ENCODE measurements at places on chromosomes 1 and 21.

- no peak for DNase-seq
Observed at GRCh38 chr1:160432371-160432786, 32.0 kb downstream of the VANGL2 start.

DNA sequence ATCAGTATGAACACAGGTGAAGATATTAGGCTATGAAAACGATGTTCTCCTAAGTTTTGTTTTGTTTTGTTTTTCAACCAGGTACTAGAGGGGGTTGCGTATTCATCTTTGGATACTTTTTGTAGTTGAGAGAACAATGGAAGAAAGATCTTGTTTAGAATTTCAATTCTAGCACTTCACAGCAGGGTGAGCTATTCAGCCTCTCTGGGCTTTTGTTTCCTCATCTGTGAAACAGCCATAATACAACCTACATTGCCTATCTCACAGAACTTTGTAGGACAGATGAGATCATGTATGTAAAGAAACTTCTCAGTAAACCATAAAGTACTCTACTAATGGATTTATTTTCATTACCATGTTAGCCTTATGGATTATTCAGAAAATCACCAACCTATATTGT, 199.5 kb downstream of the GPATCH2 start:
- no peak for DNase-seq

DNA sequence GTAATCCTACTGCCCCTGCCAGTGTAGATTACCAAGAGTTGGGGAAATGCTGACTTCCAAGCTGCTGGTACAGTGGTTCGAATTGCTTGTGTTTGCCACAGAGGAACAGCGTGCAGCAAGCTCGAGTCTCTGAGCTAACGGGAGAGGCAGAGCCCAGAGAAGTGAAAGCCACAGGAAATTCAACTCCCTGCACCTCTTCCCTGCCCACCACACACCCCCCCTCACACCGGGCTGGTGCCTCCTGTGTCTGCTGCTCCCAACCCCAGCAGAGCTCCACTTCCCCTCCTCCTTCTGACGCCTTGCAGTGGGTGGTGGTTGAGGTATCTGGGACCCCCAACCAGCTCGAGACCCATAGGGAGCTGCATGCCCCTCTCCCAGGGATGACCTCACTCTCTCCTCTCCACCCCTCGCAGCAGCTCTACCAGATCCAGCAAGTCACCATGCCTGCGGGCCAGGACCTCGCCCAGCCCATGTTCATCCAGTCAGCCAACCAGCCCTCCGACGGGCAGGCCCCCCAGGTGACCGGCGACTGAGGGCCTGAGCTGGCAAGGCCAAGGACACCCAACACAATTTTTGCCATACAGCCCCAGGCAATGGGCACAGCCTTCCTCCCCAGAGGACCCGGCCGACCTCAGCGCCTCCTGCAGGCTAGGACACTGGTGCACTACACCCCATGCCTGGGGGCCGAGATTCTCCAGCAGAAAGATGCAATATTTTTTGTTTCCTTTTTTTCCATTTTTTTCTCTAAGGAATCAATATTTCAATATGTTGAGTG, 13.1 kb upstream of the KCNQ4 start:
- no peak for DNase-seq

- no peak for DNase-seq
Observed at GRCh38 chr1:213148905-213149304, 97.9 kb downstream of the RPS6KC1 start.

GRCh38 chr1:150931773-150932172, 5.6 kb downstream of the SETDB1 start:
- DNase-seq: no peak

DNA sequence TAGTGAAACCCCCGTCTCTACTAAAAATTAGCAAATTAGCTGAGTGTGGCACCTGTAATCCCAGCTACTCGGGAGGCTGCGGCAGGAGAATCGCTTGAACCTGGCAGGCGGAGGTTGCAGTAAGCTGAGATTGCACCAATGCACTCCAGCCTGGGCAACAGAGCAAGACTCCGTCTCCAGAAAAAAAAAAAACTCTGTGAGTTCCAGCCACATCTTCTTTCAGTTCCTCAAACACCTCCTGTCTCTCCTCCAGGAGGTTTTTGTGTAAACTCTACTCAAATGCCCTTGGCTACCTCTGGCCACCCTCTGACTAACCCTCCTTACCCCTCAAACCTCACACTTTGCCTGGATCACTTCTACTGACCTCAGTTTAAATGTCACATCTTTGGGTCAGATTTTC, 38.1 kb downstream of the RCSD1 start:
- no peak for DNase-seq

DNA sequence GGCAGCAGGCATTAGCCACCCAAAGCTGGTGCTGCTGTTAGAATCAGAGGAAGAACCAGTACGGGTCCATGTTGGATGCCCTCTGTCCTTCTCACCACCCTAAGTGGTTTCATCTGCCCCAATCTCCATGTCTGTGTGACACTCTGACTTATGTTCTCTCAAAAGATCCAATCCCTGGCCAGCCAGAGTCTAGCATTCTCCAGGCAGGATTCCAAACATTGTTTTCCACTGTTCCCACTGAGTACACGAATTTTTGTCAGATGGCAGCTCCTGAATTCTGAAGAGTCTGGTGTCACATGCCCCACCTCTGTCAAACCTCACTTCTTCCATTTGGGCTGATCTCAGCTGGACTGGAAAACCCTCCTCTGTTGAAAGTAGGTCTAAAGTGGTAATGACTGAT, 166.0 kb downstream of the DISC1 start:
- DNase-seq: no peak

DNA sequence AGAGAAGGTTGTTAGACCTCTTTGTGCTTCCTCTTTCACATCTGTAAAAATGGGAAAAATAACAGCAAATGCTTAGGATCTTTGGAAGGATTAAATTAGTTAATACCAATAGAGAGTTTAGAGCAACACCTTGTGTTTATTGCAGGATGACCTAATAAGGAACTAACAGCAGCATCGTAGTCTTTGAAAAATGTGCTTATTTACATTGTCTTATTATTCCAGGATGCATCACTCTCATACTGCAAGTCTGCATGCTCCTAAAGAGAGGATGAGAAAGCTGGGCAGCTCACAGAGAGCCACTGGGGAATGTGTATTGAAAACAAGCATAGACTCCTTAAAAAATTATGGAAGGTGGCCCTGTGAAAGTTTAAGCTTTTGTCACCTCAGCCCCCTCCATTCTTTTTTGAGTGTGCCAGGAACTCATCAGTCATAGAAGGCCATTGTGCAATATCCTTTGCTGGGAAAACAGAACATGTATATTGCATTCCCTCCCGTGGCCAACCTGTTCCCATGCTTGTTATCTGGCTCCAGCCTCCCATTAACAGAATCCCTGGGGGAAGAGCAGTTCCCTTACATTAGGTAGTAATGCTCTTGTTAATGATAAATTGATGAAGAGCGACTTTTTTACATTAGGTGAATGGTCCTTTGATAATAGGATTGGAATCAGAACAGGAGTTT, 180.7 kb downstream of the ZNF326 start:
- DNase-seq: no peak

- no peak for DNase-seq
Observed at GRCh38 chr1:76503736-76504135, 363.5 kb upstream of the ST6GALNAC5 start.

DNA sequence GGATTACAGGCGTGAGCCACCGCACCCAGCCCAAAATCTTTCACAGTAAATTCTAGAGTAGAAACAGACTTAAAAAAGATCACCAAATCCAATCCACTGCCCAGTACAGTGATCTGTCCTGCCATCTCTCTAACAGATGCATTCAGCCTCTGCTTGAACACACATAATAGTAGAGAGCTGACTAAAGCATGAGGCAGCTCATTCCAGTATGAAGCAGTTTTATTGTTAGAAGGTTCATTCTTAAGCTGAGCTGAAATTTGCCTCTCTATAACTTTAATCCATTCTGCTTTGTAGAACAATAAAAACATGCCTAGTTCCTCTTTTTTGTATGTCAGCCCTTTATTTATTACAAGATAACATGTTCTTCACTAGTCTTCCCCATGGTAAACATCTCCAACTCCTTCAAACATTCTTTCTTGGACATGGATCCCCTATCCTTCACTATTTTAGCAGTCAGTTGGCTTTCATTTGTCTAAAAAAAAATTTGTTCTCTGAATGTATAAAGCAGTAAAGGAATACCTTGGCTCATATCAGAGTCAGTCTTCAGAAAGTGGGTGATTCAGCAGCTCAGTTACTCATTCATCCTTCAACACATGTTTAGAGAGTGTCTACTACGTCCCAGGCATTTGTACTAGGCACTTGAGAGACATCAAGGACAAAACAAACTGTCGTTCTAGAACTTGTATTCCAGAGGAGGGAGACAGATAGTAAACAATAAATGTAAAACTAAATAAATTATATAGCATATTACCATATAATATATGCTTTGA, 10.7 kb upstream of the PTBP2 start:
- DNase-seq: no peak

- DNase-seq: no peak
Observed at GRCh38 chr1:18795002-18795689, 64.3 kb downstream of the TAS1R2 start.

DNA sequence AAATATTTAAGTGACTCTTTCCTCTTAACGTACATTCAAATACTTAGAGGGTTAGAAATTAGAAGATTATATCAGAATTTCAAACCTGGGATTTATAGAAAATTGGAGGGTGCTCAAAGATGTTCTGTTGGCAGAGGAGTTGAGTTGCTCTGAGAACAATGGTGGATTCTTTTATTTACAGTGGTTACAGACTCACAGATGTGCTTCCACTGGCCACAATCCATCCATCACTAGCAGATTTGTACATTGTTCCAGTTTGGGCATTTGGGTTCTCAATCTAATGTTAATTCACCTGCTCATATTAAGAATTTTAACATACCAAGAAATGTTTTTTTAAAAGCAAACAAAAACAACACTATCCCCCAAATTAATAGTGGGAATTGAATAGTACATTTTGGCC, 23.5 kb downstream of the DNAJC6 start:
- DNase-seq: no peak

DNA sequence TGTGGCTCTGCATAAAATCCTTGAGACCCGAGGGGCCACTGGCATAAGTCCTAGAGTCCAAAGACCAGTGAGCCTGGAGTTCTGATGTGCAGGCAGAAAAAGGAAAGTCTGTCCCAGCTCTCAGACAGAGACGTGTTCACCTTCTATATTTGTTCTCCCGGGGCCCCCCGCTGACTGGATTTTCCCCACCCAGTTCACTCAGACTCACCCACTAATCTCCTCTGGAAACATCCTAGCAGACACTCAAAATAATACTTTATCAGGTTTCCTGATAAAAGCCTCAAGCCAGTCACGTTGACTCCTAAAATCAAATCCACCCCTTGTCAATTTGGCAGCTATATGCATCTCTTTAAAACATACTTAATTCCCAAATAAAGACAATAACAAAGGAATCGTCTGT, 1084.2 kb upstream of the NCAM2 start:
- no peak for DNase-seq

GRCh38 chr1:226651041-226651731, 87.9 kb downstream of the ITPKB start:
- no peak for DNase-seq

GRCh38 chr1:28887419-28887834, 26.9 kb upstream of the EPB41 start:
- peak; percentile 64 for DNase-seq

- DNase-seq: no peak
Observed at GRCh38 chr1:165354739-165355138, 1.8 kb downstream of the LMX1A start.

GRCh38 chr21:39400173-39400572, 45.4 kb downstream of the LCA5L start:
- no peak for DNase-seq

GRCh38 chr1:93575621-93576284, 105.9 kb downstream of the BCAR3 start:
- DNase-seq: no peak

GRCh38 chr1:228648647-228649383, 86.5 kb upstream of the RHOU start:
- DNase-seq: no peak

DNA sequence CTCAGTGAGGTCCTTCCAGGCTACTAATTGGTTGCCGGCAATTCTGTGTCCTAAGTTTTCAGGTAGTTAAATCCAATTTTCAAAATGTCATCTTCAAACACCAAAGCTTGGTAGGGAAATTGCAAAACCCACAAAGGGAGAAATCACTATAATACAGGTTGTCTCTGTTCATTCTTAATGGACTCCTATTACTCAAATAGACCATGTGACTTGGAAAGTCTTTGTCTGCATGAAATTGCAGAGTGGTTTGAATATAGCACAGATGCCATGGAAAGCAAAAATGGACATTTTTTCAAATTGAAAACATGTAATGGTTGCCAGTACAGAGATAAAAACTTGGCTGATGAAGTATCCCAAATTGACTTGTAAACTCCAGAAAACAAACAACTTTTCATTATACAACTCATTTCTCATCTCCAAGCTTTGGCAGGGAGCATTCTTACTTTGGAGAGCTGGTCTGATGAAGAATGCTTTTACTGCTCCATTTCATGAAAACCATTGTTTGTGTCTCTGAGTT, 169.5 kb upstream of the PKN2 start:
- no peak for DNase-seq

Data from effector CD4-positive, alpha-beta T cell (primary cell).